ENCODE measurements at places on chromosomes 16 and 17. TPM values are rescaled to one million over a fixed set of nuclear protein-coding genes. Genes with fewer than 3 reads are reported as not detected.

DNA sequence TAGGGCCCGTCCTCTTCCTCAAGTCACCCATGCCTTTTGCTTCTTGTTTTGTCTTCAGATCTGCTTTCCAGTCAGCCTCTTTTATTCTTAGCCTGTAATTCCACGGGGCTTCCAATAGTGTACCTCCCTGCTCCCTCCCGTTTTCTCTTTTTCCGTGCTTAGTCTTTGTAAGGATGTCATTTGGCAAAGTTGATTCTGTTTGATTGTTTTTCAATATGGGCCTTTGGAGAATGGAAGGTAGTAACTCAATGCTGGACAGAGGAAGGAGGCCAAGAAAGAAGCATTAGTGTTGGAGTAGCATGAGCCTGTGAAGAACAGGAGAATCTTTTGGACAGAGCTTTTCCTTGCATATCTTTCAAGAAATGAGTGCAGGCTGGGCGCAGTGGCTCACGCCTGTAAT, 6.5 kb downstream of the WWP2 start:
- H3K4me3 ChIP-seq: no peak overlapping the region
- no peak for DNase-seq
- H3K36me3 ChIP-seq: peaks cover 6% of the 10 kb centered on the region
- peak overlapping the region; percentile 20 for H3K27ac ChIP-seq
- peaks cover 67% of the 10 kb centered on the region for H3K4me1 ChIP-seq

HSD17B1 gene
- 0.41 TPM for total RNA-seq

GRCh38 chr16:79560923-79561322, 39.6 kb downstream of the MAF start:
- no peak for DNase-seq
- H3K36me3 ChIP-seq: no peaks in the 10 kb centered on the region
- no peaks in the 10 kb centered on the region for H3K4me1 ChIP-seq

GNPTG gene
- total RNA-seq: 16.3 TPM

GRCh38 chr17:17944743-17945142, 27.5 kb downstream of the TOM1L2 start:
- no peak overlapping the region for H3K27ac ChIP-seq
- H3K36me3 ChIP-seq: no peaks in the 10 kb centered on the region
- H3K4me3 ChIP-seq: no peak overlapping the region

NPTX1 gene
- total RNA-seq: 22.7 TPM

- H3K27ac ChIP-seq: peak overlapping the region; percentile 95
- DNase-seq: peak; percentile 84
- H3K27me3 ChIP-seq: no peaks in the 10 kb centered on the region
- H3K4me1 ChIP-seq: peaks cover 51% of the 10 kb centered on the region
- H3K36me3 ChIP-seq: peaks cover 78% of the 10 kb centered on the region
These were observed 24.4 kb upstream of the CYTH1 start for GRCh38 chr17:78806451-78806850.

NAT9 gene
- total RNA-seq: 39.6 TPM

DNA sequence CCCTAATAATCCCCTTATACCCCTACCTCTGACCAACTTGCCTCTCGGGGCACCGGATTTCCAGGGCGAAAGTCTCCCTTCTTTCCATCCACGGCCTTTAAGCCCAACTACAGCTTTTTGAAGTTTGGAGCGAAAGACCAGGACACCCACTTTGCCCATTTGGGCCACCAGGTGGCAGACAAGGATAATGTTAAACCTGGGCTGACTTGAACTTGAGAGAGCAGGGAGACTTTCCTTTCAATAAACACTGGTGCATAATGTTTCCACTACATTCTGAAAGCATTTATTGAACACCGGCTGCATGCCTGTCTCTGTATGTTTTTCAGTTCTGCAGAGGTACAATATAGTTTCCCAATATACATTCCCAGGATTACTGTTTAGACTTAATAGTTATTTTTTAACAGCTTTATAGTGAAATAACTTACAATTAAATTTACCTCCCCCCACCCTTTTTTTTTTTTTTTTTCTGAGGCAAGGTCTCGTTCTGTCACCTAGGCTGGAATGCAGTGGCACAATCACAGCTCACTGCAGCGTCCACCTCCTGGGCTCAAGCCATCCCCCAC, 6.9 kb upstream of the CES3 start:
- H3K36me3 ChIP-seq: no peaks in the 10 kb centered on the region
- H3K4me3 ChIP-seq: no peak overlapping the region
- DNase-seq: peak; percentile 87

- DNase-seq: no peak
- peaks cover 4% of the 10 kb centered on the region for H3K4me1 ChIP-seq
- peaks cover 29% of the 10 kb centered on the region for H3K27me3 ChIP-seq
- no peak overlapping the region for H3K4me3 ChIP-seq
- H3K27ac ChIP-seq: no peak overlapping the region
- H3K36me3 ChIP-seq: no peaks in the 10 kb centered on the region
These were observed 188.4 kb upstream of the NLRP1 start for GRCh38 chr17:5772720-5773119.

EFNB3 gene
- not detected for total RNA-seq

DNA sequence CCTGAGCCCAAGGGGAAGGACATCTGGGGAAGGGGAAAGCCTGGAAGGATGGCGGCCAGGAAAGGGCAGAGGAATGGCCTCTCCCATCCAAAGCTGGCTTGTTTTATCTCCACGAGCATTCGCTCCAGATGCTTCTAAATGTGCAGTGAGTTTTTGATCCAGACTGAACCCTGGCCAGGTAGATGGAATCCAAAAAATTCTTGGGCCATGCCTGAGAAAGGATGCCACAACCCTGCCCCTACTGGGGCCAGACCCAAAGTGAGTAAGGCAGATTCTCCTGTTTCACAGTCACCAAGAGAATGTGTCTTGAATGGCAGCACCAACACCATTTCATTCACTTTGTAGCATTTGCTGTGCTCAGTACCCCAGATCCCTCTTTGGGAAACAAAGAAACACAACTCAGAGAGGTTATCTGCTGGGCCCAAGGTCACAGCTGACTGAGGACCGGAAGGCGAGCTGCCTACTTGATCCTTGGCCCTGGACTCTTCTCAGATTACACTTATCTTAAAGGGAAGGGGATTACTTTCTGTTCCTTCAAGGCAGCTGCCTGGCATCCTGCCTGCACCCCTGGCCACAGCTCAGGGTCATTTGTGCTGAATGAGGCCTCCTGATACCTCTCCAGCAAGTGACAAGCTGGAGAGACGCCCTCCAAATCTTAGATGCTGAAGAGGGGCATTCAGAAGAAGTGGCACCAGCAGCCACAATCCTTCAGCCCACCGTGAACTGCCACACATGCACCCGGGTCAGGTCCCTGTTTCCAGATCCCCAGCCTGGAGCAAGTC, 3.6 kb downstream of the LRRC75A start:
- DNase-seq: no peak
- H3K4me1 ChIP-seq: peaks cover 5% of the 10 kb centered on the region
- no peak overlapping the region for H3K4me3 ChIP-seq
- peaks cover 3% of the 10 kb centered on the region for H3K27me3 ChIP-seq

GRCh38 chr16:813204-813915, 12.8 kb upstream of the GNG13 start:
- no peak overlapping the region for H3K27ac ChIP-seq
- peaks cover 4% of the 10 kb centered on the region for H3K4me1 ChIP-seq
- H3K4me3 ChIP-seq: no peak overlapping the region
- DNase-seq: peak; percentile 76
- no peaks in the 10 kb centered on the region for H3K36me3 ChIP-seq
- peaks cover 15% of the 10 kb centered on the region for H3K27me3 ChIP-seq

GRCh38 chr17:21161498-21162393, 35.0 kb downstream of the DHRS7B start:
- no peaks in the 10 kb centered on the region for H3K27me3 ChIP-seq
- H3K4me1 ChIP-seq: peaks cover 25% of the 10 kb centered on the region

- H3K4me3 ChIP-seq: no peak overlapping the region
- no peak overlapping the region for H3K27ac ChIP-seq
- H3K36me3 ChIP-seq: peaks cover 5% of the 10 kb centered on the region
- DNase-seq: peak; percentile 32
These were observed 91.8 kb upstream of the CLEC18A start for GRCh38 chr16:69859105-69859989.

EPOP gene
- total RNA-seq: 31.8 TPM

CCL15 gene
- total RNA-seq: not detected

GRCh38 chr16:21597561-21598030, 1.8 kb upstream of the METTL9 start:
- no peaks in the 10 kb centered on the region for H3K27me3 ChIP-seq
- H3K36me3 ChIP-seq: no peaks in the 10 kb centered on the region
- H3K4me1 ChIP-seq: peaks cover 39% of the 10 kb centered on the region
- H3K27ac ChIP-seq: peak overlapping the region; percentile 87
- H3K4me3 ChIP-seq: peak overlapping the region; percentile 87
- no peak for DNase-seq

- H3K27me3 ChIP-seq: peaks cover 2% of the 10 kb centered on the region
- H3K4me3 ChIP-seq: no peak overlapping the region
- no peaks in the 10 kb centered on the region for H3K36me3 ChIP-seq
These were observed 51.5 kb downstream of the NTN1 start for GRCh38 chr17:9072696-9073339.

DNA sequence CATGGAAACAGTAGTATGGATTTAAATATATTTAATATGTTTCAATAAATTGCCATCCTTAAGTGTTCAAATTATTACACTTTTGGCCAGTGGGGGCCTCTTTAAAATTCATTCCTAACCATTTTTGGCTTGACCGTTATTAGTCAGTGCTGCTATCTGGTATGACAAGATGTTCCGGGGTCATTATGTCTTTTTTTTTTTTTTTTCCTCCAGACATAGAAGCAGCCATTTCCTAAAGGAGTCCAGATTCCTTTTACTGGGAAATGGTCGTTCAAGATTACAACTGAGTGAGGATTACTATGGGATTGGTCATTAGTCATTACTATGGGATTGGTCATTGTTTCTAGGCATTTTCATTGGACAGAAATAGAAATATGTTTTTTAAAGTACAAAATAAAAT, 53.4 kb downstream of the NF1 start:
- no peak overlapping the region for H3K27ac ChIP-seq
- H3K27me3 ChIP-seq: no peaks in the 10 kb centered on the region
- H3K36me3 ChIP-seq: peaks cover 1% of the 10 kb centered on the region
- DNase-seq: no peak
- no peaks in the 10 kb centered on the region for H3K4me1 ChIP-seq

KNOP1 gene
- total RNA-seq: 28.9 TPM

- H3K4me1 ChIP-seq: no peaks in the 10 kb centered on the region
- no peak for DNase-seq
- H3K4me3 ChIP-seq: no peak overlapping the region
- H3K27me3 ChIP-seq: no peaks in the 10 kb centered on the region
- H3K27ac ChIP-seq: no peak overlapping the region
These were observed 32.0 kb upstream of the SMPD3 start for GRCh38 chr16:68480084-68480995.

DNA sequence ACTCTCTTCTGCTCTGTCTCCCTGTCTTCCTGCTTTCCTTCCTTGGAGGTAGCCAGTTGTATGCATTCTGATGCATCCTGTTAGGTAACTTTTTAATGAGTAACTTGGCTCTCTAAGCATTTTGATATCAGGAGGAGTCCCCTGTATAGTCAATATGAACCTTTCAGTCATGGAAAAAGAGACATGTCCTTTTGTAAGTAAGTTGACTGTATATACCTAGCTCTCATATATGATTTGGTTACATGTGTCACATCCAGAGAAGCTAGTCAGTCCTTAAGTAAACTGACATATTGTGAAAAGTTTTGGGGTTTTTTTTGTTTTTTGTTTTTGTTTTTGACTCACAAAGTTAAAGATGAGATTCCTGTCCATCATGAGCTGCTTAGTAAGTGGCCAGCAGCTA, 18.8 kb downstream of the UTP18 start:
- H3K27me3 ChIP-seq: no peaks in the 10 kb centered on the region
- peak overlapping the region; percentile 29 for H3K27ac ChIP-seq
- peaks cover 57% of the 10 kb centered on the region for H3K36me3 ChIP-seq
- H3K4me1 ChIP-seq: peaks cover 12% of the 10 kb centered on the region
- DNase-seq: no peak

DNA sequence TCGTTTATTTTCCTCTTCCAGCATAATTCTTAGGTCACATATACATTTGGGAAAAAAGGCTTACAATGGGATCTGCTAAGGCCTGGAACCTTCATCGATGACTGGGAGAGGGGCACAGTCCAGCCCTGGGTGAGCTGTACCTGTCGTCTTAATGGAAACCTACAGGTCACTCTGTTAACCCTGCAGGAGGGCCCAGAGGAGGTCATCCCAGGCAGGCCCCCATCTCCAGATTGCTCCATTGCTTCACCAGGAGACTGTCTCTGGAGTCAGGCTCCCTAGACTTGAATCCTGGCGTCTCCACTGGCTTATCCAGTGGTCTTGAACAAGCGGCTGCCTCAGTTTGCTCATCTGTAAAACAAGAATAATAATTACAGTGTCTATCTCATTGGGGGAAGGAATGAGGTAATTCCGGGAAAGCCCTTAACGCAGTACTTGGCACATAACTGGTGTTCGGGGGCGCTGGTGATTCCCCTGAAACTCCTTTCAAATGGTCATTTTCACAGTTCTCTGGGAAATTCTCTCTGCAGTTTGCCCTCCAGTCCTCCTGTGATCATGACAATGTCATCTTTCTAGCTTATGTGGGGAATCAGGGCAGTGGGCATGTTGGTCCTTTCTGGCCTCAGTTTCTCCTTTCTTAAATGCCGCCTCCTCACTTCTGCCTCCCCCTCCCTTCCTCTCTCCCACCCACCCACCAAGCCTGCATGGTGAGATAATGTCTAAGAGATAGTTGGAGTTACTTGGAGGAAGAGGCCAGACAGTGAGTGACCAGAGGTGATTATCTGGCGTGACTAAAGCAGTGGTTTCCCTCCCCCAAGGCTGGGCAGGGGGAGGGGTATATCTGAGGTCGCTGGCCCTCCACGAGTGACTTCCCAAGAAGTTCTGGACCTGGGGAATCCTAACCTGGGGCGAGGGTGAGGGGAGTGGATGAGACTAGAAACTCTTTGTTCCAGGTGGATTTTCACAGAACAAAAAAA, 31.3 kb upstream of the TAC4 start:
- peaks cover 33% of the 10 kb centered on the region for H3K27me3 ChIP-seq
- H3K36me3 ChIP-seq: no peaks in the 10 kb centered on the region
- H3K4me3 ChIP-seq: no peak overlapping the region
- no peak for DNase-seq
- no peak overlapping the region for H3K27ac ChIP-seq

AKAP1 gene
- 27.0 TPM for total RNA-seq

KRT12 gene
- total RNA-seq: not detected

C16orf96 gene
- 0.09 TPM for total RNA-seq

DNA sequence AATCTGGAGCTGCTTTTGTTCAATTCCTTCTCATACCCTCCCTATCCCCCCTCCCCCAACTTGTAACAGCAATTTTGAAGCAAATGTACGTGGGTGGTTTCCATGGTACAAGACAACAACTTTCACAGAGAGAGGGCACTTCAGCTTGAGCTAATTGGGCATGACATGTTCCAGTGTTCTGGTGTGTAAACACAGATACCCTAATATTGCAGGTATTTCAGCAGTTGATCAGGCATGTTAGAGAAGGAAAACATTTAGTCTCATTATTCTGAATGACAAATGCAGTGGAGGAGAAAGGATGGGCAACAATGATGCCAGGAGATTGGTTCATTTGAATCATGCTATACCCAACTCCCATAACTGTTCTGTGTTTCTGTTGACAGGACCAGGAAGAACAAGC, 137.5 kb downstream of the TRIM37 start:
- no peaks in the 10 kb centered on the region for H3K36me3 ChIP-seq
- H3K4me3 ChIP-seq: no peak overlapping the region
- H3K27me3 ChIP-seq: no peaks in the 10 kb centered on the region
- peaks cover 7% of the 10 kb centered on the region for H3K4me1 ChIP-seq
- DNase-seq: no peak

All from activated CD4-positive, alpha-beta T cell treated with anti-CD3 and anti-CD28 coated beads for 36 hours (primary cell).